Stimulated activated CD4-positive, alpha-beta T cell treated with anti-CD3 and anti-CD28 coated beads, TNF-alpha, amount 100 ng/mL, for 4 hours (primary cell): ENCODE measurements at places on chromosomes 2 and 18.
A peak's percentile ranks its signal among the peaks of the same experiment; 100 is the strongest.

DNA sequence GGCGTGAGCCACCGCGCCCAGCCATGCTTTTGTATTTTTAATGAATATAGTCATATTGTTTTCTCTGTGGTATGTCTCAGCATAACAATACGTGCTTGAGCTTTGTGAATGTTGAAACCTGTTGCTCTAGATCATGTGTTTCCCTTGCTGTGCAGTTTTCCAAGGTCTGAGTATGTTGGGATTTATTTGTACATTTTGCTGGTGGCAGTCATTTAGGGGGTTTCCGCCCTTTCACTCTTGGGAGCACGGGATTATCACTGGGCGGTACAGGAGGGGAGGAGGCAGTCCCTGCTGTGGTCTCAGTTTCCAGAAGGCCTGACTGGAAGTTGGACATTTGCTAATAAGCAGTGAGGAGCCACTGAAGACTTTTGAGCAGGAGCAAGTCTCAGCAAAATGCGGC lies 24.9 kb upstream of the CATIP start:
- DNase-seq, result no peak

DNA sequence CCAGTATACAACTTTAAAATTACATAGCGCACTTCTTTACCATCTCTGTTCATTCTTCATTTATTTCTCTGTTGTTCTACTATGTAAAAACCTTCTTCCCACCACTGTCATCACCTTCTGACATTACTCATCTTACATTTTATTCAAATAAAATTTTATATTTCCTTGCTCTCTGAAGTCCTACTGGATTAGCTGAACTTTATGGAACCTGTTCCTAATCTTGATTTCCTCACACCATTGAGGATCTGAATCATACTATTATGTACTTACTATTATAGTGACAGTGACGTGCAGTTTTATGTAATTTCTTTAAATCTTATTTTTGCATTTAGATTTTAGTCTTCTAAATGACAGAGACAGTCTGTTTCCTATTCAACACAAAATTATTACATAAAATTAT lies 98.3 kb downstream of the DYNAP start:
- DNase-seq, result no peak

DNA sequence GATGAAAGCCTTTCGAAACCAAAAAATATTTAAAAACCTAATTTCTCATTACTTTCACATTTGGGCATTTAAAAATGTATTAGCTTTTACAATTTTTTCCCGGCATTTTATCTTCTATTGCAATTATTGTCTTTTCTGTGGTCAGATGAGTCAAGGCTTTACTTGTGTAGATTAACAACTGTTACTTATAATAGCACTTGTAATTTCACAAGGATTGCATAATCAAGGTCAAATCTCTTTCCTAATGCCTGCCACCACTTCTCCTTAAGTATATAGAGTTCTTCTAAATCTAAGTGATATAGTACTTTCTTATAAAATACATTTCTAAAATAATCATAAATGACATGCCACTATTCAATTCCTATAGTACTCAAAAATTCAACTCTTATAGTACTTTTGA lies 67.2 kb downstream of the SLC8A1 start:
- no peak for DNase-seq

GRCh38 chr2:201419057-201419635 lies 32.1 kb downstream of the TRAK2 start:
- DNase-seq, result no peak

DNA sequence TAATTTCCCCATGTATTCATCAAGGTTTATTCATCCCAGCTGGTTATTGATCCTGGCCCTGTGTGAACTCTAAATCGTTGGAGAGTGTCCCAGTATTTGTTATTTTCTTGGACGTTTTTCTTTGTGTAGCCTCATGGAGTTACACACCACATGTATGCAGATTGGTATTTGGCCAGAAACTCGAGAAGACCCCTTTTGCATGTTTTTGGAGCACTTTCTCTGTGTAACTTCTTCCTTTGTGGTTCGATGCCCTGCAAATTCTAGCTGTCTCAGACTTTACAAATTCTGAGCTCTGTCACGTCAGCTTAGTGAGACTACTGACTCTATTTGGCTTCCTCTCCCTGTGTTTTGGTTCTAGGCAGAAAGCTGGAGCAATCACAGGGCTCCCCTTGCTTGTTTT lies 198.7 kb downstream of the MCFD2 start:
- DNase-seq, result no peak

- peak; percentile 18 for DNase-seq
Measured at GRCh38 chr2:169767243-169767888, 31.3 kb upstream of the SSB start.

GRCh38 chr18:79062806-79063205 lies 6.4 kb upstream of the ATP9B start:
- no peak for DNase-seq

- DNase-seq, result no peak
Measured at GRCh38 chr2:174198846-174199564, 49.3 kb downstream of the OLA1 start.

DNA sequence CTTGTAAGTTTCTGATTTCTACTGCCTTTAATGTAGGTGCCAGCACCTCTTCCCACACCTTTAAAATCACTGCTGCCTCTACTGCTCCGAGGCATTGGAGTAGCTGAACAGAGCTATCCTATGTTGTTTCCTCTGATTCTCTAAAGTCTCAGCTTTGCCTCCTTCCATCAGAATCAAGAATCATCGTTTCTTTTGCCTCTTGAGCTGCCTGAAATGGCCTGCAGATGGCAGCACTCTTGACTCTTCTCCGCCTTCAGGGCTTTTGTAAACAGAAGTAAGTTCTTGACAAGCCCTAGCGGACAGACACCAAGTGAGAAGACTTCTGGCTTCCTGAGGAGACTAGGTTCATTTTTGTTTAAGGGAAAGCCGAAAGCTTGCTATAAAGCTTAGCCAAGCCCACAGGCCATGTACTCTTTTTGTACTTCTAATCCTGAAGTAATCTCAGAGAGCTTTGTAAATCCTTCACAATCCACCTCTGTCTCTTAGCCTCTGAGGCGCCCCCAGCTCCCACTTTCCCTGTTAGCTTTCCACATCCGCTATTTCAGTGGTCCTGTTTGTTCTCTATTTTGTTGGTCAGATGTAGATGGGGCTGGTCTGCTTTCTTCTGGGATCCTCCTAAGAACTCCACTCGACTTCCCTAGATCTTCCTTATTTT lies 48.4 kb downstream of the GTF3C3 start:
- peak; percentile 21 for DNase-seq

DNA sequence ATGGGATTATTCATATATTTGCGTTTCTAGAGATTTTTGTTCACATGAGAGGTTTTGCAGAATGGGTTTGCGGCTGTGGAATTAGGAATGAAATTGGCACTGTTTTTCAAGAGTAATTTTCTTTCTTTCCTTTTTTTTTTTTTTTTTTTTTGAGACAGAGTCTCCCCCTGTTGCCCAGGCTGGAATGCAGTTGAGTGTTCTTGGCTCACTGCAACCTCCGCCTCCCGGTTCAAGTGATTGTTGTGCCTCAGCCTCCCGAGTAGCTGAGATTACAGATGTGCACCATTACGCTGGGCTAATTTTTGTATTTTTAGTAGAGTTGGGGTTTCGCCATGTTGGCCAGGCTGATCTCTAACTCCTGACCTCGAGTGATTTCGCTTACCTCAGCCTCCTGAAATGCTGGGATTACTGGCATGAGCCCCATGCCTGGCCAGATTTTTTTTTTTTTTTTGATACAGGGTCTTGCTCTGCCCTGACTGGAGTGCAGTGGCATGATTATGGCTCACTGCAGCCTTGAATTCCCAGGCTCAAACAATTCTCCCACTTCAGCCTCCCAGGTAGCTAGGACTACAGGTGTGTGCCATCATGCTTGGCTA lies 65.3 kb downstream of the MIB1 start:
- no peak for DNase-seq

DNA sequence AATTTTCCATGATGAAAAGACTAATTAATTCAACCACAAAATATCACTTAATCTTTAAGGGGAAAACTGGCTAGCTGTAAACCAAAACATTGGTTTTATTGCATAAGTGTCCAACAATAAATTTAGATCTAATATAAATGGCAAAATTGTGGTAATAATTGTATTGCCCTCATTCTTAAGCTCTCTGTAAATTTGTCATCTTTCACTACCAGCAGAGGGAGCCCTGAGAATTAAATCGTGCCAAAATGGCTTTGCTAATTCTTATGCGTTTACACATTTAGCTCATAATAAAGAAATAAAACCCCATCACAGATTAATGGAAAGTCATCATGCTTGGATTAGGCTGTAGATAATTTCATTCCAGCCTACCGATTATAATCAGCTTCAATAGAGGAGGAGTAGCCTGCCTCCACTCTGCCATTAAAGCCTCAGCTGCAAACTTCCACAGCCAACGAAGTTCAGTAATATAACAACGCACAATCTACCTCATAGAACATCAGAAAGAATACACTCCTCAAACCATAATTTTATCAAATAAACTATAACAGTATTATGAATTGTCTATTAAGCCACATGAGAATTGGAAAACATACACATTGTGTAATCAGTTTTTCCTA lies 70.0 kb upstream of the ATP5MC3 start:
- DNase-seq, result no peak

DNA sequence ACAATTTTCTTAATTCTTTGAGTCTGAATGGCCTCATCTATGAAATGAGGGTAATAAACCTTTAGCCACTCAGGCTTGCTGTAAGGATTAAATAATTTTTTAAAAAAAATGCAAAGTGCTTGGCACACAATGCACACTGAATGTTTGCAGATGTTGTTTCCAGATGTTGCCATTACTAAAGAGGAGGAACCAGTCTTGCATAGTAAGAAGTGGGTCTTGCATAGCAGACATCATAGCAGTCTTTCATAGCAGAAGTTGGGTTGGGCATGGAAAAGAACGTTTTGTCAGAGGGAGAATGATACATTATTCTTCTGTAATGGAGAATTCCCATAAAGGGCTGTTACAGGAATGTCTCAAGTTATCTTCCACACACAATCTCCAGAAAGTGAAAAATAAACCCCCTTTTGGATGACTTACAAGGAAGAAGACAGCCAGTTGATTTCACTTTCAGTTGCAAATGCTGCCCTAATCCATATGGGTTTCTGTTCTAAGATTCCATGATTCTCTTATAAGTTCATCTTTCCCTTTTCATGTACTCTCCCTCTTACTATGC lies 327.7 kb downstream of the SUCLG1 start:
- DNase-seq, result no peak

GRCh38 chr2:38515155-38516074 lies 87.3 kb downstream of the HNRNPLL start:
- DNase-seq, result no peak

- no peak for DNase-seq
Measured at GRCh38 chr2:65739927-65740326, 307.5 kb upstream of the SPRED2 start.

- DNase-seq, result no peak
Measured at GRCh38 chr2:196821195-196821594, 12.0 kb upstream of the C2orf66 start.

GRCh38 chr2:203532957-203533658 lies 2.0 kb downstream of the RAPH1 start:
- no peak for DNase-seq

GRCh38 chr18:21242141-21242779 lies at the start of gene GREB1L:
Gene GREB1L, plus strand, starts transcription at chr18:21242232. Its CDS starts 141,287 bp downstream, at chr18:21383519.
- DNase-seq, result no peak

- DNase-seq, result no peak
Measured at GRCh38 chr2:240153418-240153817, 13.0 kb upstream of the OTOS start.

- no peak for DNase-seq
Measured at GRCh38 chr2:26681656-26682055, 10.9 kb upstream of the KCNK3 start.
